Stimulated activated CD8-positive, alpha-beta memory T cell treated with anti-CD3 and anti-CD28 coated beads, Interleukin-7, amount 100 ng/mL, for 1 hour (primary cell): ENCODE measurements at places on chromosomes 4 and X.
A peak's percentile ranks its signal among the peaks of the same experiment; 100 is the strongest.

DNA sequence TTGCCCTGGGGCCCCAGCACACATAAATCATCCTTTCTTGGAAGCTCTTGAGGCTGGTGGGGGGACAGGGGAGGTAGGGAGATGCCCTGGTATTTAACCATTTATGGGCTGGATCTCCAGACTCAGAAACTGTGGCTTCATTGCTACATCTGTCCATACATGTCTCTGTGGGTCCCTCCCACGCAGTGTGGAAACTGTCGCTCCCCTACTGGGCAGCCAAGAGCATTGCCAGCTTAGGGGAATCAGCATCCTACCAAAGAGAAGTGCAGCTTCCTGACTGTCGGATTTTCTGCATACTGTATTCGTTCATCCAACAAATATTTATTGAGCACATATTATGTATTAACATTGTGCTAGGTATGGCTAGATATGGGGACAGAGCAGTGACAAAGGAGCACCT is 3.7 kb downstream of the GRIPAP1 start:
- DNase-seq = no peak

DNA sequence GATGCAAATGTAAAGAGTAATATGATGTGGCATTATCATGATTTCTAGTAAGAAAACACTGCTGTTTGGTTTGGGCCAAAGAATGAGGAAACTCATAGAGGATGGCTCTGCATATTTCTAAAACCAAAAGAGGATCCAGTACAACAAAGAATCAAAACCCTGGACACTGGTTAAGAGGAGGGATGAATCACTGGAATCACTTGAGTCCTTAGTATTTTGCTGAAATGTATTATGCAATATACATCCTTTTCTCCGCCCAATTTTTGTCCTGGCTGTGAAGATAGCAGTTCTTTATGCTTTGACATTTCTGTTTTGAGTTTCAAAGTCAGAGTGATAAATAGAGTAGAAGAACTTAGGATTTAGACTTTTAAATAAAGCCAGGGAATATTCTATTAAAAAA is 345.9 kb downstream of the PACRGL start:
- no peak for DNase-seq

- no peak for DNase-seq
Measured at GRCh38 chrX:109312757-109313156, 169.1 kb downstream of the GUCY2F start.

DNA sequence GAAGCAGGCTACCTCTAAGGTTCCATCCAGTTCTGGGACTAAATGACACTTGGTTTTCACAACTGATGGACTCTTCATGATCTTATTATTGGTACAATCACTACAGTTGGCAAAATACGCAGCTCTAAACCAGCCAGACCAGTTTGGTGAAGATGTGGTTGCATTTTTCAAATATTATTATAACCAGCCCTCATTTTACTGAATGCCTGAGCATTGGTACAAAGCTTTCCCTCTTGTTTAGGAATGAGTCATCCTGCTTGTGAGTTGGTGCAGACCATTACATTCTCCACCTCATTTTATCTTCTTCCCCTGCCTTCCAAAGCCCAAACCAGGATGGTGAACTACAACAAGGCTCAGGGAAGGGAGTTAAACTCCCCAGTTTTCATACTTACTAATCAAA is 223.1 kb downstream of the KDR start:
- DNase-seq = no peak

DNA sequence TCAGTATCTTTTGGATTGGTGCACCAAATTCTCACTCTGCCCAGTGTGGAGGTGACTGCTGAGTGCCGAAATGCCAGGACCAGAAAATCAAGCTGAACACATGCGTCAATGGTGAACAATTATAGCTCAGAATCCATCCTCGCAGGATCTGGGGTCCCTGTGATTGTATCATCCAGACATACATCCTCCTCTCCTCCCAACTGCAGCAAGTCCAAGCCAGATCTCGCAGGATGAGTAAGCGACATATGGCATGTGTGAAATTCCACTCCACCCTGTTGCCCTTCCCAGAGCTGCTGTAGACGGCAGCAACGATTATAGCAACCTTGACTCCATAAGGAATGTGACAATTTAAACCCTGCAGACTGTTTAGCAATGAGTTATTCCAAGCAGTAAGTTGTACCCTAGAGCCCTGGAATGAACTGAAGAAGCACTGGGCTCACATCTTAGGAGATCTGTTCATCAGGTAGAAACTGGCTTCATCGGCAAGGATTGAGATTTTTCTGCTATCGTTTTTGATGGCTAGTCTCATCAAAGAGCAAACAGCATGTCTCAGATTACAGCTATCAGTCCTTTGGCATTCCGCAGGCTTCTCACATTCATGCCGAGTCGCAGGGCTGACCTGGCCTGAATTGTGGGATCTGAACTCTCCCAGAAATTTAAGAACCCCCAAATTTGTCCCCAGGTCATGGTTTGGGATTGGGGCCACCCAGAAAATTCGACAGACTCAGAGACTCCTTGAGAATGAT is 35.5 kb upstream of the SORBS2 start:
- DNase-seq = no peak

- DNase-seq = no peak
Measured at GRCh38 chr4:65089666-65090065, 580.6 kb downstream of the EPHA5 start.

DNA sequence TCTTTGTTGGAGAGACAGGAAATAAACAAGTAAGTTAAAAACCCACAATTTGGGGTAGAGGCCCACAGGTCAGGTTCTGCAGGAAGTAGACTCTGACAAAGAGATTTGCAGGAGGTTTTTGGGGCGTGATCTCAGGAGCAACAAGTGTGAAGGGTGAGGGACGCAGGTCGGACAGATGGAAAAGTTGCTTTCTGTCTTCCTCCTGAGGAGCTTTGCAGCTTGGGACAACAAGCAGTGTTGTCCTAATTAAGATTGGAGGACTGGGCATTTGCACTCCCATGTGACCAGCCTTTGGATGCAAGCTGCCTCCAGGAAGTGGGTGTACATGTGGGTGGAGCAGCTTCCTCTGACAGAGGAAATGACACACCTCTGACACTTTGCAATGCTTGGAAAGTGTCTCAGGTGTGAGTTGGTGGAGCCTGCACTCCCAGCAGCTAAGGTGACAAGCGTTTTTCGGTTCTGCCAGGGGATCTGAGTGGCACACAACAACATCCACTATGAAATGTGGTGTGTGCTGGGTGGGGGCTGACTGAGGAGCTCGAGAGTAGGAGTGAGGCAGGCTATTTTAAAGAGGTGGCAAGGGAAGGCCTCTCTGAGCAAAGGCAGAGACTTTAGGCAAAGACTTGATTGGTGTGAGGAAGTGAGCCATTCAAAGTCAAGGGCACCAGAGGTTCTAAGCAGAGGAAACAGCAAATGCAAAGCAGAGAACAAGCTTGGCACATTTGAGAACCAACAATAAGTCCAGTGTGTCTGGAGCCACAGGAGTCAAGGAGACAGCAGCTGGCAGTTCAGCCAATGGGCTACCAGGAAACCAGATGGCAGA is 339.8 kb upstream of the GATB start:
- DNase-seq = peak; percentile 45

DNA sequence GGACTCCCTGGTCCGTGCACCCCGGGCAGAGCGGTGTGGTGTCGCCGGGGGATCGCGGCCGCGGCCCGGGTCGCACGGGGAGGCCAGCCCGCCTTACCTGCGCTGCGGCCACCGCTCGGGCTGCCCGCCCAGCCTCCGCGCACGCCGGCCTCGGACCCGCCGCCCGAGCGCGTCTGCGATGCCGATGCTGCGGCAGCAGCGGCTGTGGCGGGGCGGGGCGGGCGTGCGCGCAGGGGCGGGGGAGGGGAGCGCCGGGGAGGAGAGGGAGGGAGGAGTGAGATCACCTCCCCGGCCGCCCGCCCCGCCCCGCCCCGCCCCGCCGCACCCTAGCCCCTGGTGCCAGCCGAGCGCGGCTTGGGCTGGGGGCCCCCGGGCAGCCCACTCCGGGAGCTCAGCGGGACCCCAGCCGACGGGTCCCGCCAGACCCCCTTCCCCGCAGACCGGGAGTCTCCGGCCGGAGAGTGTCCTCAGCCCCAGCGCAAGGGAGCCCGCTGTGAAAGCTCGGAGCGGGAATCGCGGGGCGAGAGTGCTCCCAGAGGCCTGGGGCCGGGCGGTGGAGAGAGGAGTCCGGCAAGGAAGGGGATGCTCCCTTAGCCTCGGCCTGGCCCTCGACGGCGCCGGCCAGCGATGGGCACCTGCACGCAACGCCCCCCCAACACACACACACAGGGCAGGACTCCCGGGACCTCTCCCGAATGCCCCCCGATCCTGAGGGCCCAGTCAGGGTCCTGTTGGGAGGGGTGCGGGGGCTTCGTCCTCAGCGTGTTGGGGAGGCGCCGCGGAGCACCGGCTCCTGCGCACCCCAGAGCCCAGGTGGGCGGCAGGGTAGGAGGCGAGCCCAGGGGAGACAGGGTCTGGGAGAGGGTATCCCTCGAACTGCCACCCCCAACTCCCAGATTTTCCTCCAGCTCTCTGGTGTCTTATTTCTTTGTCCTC is at the start of gene L1CAM:
Gene L1CAM, minus strand, starts transcription at position 206 of the 936 bp plus-strand sequence. CDS start 10,337 bp downstream, outside the sequence.
- no peak for DNase-seq

DNA sequence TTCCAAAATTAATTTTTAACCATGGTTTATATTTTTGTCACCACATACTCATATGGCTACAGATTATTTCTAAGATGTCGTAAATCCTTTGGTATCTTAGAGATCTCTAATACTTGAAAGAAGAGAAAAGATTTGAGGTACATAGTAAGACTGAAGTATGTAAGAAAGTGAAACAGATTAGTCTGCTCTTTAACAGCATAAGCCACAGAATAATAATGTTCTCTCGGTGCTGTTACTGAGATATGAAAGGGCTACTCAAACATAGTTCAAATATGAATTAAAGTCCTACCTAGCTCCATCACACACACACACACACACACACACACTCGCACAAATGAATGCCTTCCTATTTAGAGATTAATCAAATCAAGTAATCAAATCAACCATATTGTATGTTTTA is 274.1 kb upstream of the PCDH18 start:
- no peak for DNase-seq

- DNase-seq = no peak
Measured at GRCh38 chr4:139540632-139541031, 15.4 kb downstream of the SETD7 start.

DNA sequence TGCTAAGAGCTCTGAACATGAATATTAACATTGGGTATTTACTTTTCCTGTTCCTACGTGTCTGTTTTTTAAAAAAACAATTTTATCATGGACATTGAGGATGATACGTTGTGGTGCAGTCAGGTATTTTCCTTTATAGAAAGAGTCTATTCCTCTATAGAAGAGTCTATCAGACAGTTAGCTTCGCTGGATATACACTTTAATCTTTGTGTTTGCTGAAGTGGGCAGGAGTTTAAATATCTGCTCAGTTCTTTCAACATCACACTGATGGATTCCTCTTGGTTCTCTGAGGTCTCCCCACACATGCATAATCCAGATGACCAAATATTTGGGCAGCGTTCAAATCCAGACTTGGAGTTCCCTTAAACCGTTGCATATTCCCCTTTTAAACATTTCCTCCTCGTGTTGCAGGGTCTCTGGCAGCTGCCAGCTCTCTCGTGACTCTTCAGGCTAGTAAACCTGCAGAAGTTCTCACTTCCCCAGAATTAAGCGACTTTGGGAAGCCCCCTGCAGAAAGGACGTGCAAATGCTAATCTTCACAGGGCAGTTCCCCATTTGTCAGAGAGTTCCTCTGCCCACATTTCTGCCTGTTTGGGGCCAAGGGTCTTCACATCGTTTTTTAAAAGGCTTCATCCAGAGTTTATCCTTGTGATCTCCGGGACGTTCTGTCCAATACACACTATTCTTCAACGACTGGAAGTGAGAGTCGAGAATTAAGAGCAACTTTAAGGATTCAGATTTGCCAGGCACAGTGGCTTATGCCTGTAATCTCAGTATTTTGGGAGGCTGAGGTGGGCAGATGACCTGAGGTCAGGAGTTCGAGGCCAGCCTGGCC is 20.5 kb upstream of the DHRSX start:
- no peak for DNase-seq

- DNase-seq = no peak
Measured at GRCh38 chr4:98262431-98262830, 1.2 kb downstream of the RAP1GDS1 start.

DNA sequence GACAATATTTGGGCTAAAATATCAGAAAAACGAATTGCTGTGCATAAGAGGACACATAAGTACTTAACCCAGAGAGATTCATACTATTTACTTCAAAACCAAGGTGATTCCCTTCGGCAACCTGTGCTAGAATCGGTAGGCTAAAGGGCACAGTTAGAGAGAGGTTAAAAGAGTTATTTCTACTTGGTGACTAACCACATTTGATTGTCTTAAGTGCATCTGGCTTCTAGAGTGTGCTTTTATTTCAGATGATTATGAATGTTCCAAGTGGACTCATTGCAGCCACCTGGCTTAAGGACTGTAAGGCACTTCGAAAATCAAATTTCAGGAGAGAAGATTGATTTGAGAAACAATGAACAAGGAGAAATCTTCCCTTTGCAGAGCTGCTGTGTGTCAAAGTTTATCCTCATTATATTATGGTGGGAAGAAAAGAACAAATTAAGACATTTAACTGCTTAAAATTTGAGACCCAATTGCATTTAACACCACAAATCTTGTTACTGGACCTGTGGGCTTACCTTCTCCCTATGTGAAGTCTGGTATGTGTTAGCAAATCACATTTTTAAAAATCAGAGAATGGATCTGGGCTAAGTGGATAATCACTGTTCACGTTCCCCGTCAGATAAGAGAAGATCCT is 34.0 kb downstream of the PHOX2B start:
- DNase-seq = no peak

DNA sequence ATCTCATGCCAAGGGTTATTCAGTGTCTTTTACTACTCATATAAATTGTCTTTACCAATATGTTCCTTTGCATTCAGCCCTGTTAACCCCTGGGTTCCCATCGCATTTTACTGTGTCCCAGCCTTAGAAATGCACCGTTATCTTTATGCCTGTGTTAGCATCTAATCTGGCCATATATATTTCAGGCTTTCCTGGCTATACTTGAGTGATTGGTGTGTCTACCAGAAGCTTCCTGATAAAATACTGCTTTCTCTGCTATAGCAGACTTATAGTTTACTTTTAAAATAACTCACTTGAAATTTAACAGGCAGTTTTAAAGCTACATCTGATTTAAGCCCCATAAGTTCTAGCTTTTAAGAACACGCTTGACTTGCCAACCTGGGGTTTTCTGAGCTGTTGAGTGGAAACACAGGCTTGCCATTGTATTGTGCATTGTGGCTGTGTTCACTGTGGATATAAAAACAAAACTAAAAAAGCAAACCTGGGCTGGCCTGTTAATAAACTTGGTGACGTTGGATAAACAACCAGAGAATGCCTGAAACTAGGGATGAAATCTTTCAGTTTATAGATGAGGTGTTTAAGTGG is 185.3 kb upstream of the TAPT1 start:
- no peak for DNase-seq

GRCh38 chrX:48940404-48940955 is 16.9 kb downstream of the OTUD5 start:
- no peak for DNase-seq

DNA sequence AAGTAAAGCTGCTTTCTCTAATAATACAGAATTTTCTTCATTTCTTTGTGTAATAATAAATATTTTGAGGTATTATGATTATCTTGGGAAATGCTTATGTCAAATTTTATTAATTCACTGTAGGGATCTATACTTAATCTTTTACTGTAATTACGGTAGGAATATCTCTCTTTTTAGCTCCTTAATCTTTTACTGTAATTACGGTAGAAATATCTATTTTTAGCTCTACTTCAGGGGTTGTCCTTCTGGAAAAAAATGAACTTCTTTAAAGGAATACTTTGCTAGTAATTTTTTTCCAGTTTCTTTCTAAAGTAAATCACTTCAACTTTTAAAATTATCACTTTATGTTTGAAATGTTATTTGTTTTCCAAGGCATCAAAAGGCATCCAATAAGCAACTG is 2229.4 kb upstream of the AGA start:
- DNase-seq = no peak
